Astrocyte (in vitro differentiated cells and primary cell): ENCODE measurements at places on chromosomes 2 and 18.

DNA sequence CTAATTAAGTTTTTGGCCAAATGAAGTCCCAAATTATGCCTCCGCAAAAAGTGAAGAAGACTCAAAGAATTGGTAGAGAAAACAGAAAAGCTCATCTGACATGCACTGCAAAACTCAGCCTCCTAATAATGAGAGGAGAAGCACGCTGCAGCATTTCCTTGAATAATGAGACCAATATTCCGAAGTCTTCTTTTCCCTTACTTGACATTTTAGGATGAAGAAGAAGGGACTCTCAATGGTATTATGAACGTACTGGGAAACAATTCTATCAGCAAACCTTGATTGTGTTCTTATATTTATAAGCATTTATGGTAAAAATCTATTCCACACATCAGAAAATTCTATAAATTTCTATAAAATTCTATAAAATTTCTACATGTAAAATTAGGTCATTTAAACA, 733.9 kb upstream of the ACVR2A start:
- DNase-seq: no peak

- peak; percentile 35 for DNase-seq
Observed at GRCh38 chr2:3377279-3377611, 373 bp downstream of the EIPR1 start.

DNA sequence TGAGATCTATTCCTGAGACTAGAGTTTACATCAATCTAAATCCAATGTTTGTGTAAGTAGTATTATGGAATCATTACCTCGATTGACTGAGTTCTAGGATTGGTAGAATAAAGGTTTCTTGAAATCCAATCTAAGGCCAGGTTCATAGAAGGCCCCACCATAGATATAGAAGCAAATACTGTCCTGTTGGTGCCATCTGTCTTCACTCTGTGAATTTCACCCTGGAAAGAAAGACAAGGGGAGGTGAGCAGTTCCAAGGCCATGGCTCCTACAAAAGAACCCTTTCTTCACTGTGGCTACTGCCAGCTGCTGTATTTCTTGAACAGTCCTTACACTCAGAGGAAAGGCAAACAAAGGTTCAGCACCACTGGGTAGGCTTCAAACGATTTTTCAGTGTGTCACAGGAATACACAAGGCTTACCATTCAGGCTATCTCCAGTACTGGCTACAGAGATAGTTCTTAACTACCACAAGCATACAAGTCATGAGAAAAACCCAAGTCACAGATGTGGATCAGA, 137.0 kb downstream of the LRP2 start:
- no peak for DNase-seq

DNA sequence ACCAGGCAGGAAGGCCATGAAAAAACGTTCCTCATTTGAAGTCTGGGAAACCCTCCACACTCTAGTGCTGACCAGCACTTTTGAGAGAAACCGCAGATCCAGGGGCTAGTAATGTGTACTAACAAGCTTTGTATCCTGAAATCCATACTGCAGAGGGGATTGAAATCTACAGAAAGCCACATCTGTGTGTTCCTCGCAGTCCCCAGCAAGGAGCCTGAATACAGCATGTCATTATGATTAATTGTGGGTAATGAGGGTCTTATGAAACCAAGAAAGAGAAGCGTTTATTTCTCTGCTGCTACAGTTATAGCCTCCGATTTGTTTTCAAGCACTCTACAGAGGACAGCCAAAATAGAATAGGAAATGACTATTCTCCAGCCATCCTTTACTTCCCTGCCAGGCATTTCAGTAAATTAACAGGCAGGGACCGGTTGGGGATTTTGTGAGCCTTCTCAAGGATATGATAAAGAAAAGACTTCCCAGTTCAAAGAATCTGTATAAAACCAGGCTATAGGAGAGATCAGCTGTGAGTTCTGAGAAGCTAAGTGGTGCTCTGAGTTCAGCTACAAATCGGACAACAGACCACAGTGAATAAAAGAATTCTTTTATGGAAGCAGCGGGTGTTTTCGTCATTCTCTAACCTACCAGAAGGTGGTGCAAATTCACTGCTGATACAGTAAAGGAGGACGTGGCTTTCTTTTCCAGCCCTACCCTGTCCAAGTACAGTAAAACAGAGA, 133.4 kb downstream of the INSIG2 start:
- DNase-seq: peak; percentile 67

- no peak for DNase-seq
Observed at GRCh38 chr2:65622951-65623535, 190.6 kb upstream of the SPRED2 start.

- peak; percentile 67 for DNase-seq
Observed at GRCh38 chr2:146370826-146371225, 1474.0 kb upstream of the ACVR2A start.

DNA sequence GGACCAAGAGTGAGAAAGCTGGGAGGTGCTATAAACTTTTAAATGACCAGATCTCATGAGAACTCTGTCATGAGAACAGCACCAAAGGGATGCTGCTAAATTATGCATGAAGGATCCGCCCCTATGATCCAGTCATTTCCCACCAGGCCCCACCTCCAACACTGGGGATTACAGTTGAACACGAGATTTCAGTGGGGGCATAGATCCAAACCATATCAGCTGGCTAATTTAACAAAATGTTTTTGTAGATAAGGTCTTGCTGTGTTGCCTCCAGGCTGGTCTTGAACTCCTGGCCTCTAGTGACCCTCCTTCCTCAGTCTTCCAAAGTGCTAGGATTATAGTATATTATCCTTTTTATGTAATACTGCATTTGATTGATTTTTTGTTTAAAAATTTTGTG, 56.0 kb downstream of the NBEAL1 start:
- no peak for DNase-seq

- no peak for DNase-seq
Observed at GRCh38 chr2:209470-209869, 54.4 kb downstream of the SH3YL1 start.

DNA sequence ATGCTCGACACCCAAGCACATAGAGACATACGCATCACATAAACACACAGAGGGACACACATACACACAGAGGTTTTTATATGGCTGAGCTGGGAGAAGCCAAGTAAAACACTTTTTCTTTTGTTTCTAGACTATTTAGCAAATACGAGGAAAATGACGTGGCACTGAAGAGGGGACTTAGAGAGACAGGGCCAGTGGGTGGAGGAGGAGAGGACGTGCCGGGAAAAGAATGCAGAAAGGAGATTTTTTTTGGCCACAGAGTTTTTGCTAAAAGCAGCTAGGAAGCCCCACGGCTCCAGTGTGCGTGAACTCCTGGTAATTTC, 168.5 kb upstream of the KLF7 start:
- DNase-seq: no peak

GRCh38 chr18:36572135-36572856, 256.5 kb downstream of the TPGS2 start:
- peak; percentile 44 for DNase-seq

DNA sequence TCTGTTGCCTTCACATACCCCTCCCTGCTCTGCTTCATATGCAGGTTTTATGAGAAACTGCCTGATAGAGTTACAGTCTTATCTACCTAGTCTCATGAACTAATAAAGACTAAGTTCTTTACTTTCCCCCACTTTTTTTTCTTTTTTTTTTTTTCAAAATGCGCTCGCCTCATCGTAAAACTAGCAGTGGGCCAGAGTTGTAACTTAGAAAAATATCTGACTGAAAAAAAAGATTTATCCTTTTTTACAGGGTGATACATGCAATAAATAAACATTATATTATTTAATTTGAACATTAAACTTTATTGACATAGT, 52.9 kb upstream of the STAT1 start:
- no peak for DNase-seq

GRCh38 chr2:7071154-7071553, 153.9 kb downstream of the RNF144A start:
- no peak for DNase-seq

DNA sequence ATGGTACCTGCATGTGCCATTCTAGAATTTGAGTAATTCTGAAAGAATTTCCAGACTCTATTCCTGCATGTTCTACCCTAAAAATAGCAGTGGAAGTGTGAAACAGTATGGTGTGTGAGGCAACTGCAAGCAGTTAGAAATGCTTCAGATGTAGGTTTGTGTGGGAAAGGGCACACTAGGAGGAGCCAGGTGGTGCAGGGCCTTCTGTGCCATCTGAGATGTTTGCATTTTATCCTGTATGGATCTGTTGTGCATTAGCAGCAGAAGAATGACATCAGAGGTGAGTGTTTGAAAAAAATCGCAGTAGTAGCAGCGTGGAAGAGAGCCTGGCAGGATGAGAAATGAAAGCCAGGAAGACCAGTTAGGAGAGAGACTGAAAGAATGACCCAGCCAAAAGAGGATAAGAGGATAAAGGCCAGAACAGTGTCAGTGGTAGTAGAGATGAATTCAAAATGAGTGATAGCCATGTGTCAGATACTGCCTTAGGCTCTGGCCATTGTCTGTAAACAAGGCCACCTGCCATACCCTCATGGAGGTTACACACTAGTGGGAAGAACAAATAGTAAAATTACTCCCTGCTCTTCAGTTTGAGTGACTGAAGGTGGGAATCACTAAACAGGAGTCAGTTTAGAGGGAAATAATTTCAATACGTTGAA, 142.2 kb downstream of the PKP4 start:
- DNase-seq: no peak

DNA sequence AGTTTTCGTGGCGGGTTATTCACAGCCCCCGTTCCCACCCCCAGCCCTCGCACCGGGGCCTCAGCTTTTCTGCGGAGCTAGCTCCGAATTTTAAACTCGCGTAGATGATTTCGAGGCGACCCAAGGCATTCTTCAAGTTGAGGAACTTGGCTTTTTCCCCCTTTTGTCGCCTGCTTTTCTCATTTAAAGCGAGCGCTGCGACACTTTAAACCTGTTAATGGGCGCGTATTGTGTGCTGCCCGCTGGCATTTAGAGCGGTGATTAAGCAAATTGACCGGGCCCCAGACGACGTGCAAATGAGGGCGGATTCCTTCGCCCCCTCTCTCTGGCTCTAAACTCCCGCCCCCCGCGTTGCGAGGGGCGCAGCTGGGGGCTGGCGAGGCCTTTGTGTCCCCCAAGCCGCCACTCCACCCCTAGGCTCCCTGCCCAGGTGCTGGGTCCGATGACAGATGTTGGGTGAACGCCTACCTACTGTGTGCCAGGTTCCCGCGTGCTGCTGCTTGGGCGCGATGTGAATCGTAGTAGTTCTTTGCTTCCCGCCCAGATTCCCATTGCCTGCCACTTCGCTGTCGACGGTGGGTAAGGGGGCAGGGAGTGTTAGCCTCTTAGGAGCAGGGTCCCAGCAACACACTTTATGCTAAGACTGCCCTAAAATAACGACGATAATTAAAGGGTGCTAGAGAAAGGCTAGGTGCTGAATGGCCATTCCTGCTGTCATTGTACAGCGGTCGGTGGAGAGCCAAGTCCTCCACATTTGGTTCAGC, 1.9 kb downstream of the TCF7L1 start:
- no peak for DNase-seq

DNA sequence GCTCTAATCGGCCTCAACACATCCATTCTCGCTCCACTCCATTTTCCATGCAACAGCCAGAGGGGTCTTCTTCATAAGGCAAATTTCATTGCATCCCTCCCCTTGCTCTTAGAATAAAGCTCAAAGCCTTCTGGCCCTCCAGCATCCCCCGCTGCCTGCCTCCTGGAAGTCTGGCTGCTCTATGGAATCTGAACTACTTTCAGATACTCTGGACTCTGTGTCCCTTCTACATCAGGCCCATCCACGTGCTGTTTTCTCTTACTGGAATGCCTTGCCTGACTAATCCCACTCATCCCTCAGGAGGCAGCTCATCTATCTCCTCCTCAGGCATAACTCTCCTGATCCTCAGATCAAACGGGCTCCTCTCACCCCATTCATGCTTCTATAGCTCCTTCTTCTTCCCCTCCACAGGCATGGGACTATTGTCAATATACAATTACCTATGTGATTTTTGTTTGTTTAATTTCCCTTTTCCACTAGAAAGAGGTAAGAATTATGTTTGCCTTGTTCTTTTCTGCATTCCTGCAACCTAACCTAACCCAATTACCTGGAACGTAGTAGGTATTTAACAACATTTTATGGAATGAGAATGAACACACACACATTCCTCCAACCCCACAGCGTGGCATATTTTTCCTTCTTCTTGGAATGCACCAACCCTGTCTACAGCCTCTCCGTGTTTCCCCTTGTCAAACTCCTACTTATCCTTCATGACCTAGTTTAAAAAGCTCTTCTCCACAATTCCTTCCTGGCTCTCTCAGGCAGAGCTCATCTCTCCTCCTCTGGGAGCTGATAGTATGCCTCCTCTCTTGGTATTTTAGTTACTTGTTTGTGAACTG, 49.5 kb downstream of the LBH start:
- DNase-seq: peak; percentile 57

GRCh38 chr2:231991664-231992063, 30.2 kb downstream of the DIS3L2 start:
- peak; percentile 39 for DNase-seq

GRCh38 chr2:49807689-49808088, 653.4 kb upstream of the FSHR start:
- DNase-seq: no peak

- peak; percentile 95 for DNase-seq
Observed at GRCh38 chr18:46260016-46260878, 156.1 kb downstream of the HAUS1 start.

GRCh38 chr2:127355407-127356008, 32.3 kb downstream of the MAP3K2 start:
- DNase-seq: no peak

GRCh38 chr18:75438891-75439290, 11.4 kb upstream of the SMIM21 start:
- peak; percentile 16 for DNase-seq

- no peak for DNase-seq
Observed at GRCh38 chr2:45823723-45824206, 172.3 kb downstream of the PRKCE start.

- DNase-seq: no peak
Observed at GRCh38 chr2:152623775-152624174, 93.5 kb downstream of the PRPF40A start.

DNA sequence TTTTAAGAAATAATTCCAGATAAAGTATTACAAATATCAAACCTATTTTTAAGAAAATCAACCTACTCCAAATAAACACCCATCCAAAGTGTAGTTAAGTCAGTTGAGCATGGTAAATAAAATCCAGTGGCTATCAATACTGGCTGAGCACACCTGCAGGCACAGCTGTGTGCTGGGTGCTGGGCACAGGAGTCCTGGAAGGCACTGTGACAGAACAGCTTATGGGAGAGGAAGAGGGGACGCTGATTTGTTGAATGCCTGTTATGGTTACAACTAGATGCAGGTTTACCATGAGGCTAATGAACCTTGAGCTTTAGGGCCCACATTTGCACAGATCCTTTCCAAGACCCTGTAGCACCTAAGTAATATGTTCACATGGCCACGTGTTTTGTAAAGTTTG, 202.7 kb downstream of the MTX2 start:
- DNase-seq: no peak

GRCh38 chr2:31992025-31992579, 18.7 kb downstream of the MEMO1 start:
- DNase-seq: no peak

GRCh38 chr2:128756365-128756717, 437.7 kb upstream of the HS6ST1 start:
- DNase-seq: no peak

DNA sequence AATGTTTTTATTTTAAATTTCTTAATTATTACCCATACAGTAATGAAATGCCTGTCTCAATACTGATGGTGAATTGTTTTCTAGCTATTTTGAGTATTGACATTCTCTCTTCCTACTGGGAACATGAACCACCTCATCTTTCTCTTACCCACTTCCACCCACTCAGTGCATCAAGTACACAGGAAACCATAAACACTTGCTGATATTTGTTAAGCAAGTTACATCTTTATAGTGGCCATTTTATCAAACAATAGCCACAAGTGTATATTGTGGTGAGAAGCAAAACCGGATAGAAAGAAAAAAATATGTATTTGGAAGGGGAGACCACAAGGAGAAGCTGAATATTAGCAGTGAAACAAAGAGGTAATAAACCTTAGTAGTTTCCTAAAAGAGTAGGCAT, 368.1 kb upstream of the HNRNPA3 start:
- DNase-seq: no peak
